Activated naive CD4-positive, alpha-beta T cell treated with anti-CD3 and anti-CD28 coated beads, Interleukin-2, amount 10 ng/mL, durations not matched to agents 7 days and 5 days (primary cell): ENCODE measurements at places on chromosomes 6 and 20.

DNA sequence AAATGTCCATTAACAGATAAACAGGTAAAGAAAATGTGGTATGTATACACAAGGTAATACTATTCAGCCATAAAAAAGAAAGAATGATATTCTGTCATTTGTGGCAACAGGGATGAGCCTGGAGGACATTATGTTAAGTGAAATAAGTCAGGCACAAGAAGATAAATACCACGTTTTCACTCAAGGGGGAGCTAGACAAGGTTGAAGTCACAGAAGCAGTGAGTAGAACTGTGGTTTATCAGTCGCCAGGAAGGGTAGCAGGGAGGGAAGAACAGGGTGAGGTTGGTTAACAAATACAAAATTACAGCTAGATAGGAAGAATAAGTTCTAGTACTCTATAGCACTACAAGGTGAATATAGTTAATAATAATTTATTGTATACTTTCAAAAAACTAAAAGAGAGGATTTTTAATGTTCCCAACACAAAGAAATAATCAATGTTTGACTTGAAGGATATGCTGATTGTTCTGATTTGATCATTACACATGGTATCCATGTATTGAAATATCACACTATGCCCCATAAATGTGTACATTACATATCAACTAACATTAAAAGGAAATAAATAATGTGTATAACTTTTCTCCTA is 21.1 kb downstream of the RTN4IP1 start:
- peak; percentile 35 for DNase-seq

- DNase-seq, result no peak
Observed at GRCh38 chr6:157710604-157711003, 112.4 kb upstream of the SNX9 start.

GRCh38 chr6:111411046-111411445 is 72.0 kb downstream of the REV3L start:
- DNase-seq, result no peak

DNA sequence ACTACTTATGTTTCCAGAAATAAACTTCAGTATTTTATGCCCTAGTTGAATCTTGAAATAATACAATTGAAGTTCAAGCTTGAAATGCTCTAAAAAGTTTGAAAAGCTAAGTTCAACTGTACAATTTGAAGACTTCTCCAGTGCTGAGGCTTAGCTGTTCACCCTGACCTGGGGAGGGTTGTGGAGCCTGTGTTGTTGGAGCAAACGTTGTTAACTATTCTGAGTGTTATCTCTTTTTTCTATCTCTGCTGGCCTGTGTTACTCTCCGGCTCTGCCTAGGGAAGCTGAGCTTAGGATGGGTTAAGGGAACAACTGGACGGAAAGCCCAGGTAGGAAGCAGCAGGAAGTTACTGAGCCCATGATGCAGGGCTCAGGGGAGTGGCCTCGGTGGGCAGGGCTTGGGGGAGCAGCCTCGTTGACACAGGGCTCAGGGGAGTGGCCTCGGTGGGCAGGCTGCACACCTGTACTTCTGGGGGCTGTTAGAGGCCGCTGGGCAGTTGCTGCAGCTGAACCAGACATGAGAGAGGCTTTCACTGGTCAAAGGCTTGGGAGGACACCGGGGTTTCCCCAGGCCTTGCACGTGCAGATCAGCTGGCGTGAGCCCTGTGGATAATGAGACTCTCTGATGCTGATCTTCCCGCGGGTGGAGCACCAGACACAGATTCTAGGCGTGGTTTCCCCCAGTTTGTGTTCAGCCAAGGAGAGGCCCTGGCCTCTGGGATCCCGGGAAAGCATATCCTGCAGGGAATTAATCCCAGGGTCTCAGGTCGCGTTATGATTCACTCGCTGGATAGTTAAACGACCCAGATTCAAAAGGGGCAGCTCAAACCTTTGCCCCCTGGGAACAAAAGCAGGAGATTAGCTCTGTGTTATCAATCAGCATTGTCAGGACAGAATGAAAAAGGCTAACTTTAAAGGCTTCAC is 58.9 kb downstream of the ERMARD start:
- DNase-seq, result no peak

DNA sequence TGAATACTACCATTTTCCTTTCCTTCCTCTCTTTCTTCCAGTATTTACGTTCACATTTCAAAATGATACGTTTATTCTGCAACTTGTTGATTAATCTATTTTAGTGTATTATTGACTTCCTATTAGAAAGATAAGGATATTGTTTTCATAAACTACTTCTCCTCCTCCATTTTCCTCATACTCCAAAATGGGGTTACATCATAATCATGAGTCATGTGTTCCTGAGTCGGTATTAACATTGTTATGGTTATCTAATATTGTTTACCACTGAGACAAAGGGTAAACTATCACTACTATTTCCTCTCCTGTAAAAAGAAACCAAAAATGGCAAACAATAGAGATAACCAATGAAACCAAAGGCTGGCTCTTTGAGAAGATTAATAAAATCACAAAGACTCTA is 126.5 kb upstream of the CDYL start:
- DNase-seq, result no peak

GRCh38 chr6:154989448-154989847 is 5.7 kb upstream of the TIAM2 start:
- DNase-seq, result no peak

GRCh38 chr6:158026901-158027589 is 45.4 kb downstream of the SYNJ2 start:
- no peak for DNase-seq

DNA sequence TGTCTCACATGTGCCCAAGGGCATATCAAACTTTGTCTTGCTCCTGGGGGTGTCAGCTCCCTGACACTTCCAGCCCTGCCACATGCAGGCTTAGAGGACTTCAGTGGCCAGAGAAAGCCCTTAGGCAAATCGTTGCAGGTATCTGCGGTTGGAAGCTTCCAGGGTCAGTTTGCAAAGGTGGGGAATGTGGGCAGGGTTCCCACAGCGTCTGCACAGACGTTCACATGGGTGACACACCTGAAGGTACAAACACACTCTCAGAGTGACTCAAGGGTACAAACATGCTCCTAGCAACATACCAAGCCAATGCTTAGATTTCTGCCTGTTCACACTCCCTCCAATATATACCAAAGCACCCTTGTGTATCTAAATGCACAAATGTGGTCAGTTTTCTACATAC is 30.0 kb downstream of the VSTM2L start:
- no peak for DNase-seq

DNA sequence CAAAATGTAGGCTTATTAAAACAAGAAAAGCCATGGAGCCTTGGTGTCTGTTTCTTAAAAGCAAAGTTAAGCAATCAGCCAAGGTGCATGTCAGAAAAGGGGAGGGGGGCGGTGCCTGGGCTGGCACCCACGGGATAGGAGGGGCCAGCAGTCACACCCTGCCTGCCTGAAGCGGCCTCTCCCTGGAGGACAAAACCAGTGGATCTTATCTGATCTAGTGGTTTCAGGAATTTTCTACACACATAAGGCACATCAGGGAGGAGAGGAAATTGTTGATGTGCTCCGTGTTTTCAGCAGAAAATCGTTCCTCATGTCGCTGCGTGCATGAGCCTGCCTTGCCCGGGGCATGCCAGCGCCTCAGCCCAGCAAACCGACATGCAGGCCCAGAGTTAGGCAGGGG is 276.4 kb downstream of the TAF4 start:
- DNase-seq, result no peak

- no peak for DNase-seq
Observed at GRCh38 chr20:38256021-38256420, 4.5 kb downstream of the KIAA1755 start.

DNA sequence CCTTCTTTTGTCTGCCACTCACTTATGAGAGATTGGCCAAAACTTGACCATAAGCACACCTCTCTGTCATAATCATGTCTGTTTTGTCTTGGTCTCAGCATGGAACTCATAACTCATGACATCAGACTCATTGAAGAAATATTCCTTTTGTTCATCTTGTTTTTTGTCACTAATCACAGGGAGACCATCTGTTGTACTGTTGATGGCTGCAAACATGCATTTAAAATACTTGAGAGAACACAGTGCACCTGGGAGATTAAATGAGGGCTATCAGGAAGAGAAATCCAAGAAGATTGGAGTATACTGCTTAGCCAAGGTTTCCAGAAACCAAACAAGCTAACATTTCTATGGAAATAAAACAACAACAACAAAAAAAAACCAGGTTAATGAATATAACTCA is 689.7 kb downstream of the EPM2A start:
- no peak for DNase-seq

GRCh38 chr6:46381057-46381456 is 110.2 kb downstream of the RCAN2 start:
- DNase-seq, result no peak

- DNase-seq, result no peak
Observed at GRCh38 chr20:22682381-22682780, 98.0 kb upstream of the FOXA2 start.
